Posterior vena cava (tissue), 2 donors: ENCODE measurements at places on chromosomes 3 and 15. TPM values are rescaled to one million over a fixed set of nuclear protein-coding genes. Genes with fewer than 3 reads are reported as not detected.

DNA sequence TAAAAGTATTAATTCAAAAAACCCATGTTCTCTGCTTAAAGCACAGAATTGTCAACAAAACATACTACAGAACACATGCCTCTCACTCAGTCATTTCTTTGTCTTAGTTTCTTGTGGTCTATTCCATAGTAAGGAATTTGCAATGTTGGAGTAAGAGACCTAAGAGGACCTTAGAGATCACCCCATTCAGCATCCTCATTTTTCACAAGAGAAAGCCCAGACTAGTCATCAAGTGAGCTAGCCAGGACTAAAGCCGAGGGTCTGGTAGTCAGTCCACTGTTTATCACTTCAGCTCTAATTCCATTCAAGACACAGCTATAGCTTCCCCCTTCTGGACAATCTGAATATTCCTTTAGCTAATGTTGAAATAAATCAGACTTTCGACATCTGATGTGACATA is 601.1 kb downstream of the FHIT start:
- no peak for DNase-seq

Gene MKRN3
- not detected for total RNA-seq

Gene RAB6B
- 6.9 TPM for total RNA-seq

GRCh38 chr3:151109286-151109800 is 23.9 kb downstream of the MED12L start:
- no peak for DNase-seq

- no peak for DNase-seq
Measured at GRCh38 chr3:114284644-114285043, 9.2 kb upstream of the TIGIT start.

DNA sequence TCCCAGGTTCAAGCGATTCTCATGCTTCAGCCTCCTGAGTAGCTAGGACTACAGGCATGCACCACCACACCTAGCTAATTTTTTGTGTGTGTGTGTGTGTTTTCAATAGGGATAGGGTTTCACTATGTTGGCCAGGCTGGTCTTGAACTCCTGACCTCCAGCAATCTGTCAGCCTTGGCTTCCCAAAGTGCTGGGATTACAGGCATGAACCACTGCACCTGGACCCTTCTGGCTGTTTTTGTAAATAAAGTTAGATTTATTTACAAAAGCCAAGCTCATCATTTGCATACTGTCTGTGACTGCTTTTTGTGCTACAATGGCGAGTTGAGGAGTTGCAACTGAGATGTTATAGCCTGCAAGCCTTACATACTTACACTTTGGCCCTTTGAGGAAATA is 28.6 kb upstream of the IL16 start:
- DNase-seq = no peak

DNA sequence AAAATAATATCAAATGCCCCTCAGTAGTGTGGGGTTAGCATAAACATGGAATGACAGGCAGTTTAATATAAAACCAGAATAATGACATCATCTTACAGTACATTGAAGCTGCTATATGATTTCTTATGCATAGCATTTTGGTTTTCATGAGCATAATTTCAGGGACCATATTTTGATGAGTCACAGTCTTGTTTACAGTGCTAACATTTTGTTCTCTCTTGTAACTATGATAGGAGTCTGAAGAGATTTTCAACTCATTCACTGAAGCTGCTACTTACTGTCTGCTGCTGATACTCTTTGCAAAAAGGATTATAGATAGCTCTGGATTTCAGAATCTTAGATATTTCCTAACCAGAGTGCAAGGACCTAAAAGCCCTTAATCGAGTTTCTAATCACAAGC is 92.6 kb upstream of the CCDC54 start:
- no peak for DNase-seq

Gene CYP8B1
- total RNA-seq = 0.10 TPM

GRCh38 chr15:40306371-40306770 is 1.4 kb downstream of the PLCB2 start:
- DNase-seq = peak; percentile 41

DNA sequence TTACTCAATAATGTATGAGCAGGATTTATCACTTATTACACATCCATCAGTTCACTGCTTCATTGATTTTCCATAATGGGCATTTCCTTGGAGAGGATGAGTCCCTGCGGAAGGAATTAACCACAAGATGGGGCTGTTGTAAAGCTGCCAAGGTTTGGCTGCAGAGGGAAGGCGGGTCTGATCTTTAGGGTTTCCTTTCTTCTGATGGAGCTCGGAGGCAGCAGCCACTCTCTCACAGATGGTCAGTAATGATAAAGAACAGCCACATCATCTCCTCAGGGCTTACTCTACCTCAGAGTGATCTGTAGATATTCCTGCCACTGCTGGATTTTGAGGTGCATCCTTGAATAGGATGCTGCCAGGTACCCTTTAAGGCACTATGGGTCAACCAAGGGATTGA is 115.2 kb downstream of the USP13 start:
- DNase-seq = no peak

Gene RPUSD2
- total RNA-seq = 5.0 TPM

DNA sequence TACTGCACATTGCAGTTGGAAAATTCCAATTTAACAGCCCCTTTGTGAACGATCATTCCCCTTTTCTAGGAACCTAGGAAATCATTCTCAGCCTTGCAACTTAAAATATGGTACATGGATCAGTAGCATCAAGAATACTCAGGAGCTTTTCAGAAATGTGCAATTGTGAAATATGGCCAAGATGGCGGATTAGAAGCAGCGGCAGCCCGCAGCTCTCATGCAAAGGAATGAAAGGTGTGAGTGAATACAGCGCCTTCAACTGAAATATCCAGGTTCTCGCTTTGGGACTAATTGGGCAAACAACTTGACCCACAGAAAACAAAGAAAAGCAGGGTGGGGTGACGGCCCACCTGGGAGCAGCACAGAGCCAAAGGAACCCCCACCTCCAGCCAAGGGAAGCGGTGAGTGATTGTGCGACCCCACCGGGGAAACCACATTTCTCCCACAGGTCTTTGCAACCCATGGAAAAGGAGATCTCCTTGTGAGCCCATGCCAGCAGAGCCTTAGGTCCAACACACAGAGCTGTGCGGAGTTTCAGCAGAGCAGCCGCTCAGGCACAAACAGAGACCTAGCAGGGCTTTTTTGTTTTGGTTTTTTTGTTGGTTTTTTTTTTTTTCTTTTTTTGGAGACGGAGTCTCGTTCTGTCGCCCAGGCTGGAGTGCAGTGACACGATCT is 7.6 kb upstream of the AVEN start:
- DNase-seq = no peak

DNA sequence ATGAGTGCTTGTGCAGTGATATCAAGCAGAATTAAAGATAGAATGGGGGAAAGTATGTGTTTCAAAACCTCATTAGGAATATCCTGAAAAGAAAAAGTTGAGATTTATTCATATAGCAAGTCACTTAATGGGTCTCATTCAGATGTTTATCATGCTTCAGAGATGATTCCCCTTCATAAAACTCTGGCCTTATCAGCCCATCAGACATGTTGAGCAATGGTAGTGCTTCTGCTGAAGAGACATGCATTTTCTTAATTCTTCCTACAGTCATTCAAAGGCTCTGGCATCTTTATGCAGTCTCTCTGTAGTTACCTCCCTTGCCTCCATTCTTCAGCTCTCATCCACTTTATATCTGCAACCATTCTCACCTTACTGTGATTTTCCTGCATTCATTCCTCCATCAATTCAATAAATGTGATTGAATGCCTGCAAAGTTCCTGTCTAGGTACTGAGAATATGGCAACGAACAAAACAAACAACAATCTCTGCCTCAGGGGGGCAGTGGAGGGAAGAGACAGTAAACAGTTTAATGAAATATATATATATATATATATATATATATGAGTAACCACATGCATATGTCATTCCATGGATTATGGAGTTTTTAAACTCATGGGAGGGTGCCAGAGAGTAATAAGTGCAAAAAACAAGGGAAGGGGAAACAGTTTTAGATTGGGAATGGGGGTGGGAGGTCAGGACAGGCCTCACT is 138.5 kb downstream of the NECTIN3 start:
- DNase-seq = no peak

Gene DUOX2
- total RNA-seq = 0.57 TPM

GRCh38 chr3:38722781-38723568 is 73.5 kb upstream of the SCN5A start:
- DNase-seq = no peak

DNA sequence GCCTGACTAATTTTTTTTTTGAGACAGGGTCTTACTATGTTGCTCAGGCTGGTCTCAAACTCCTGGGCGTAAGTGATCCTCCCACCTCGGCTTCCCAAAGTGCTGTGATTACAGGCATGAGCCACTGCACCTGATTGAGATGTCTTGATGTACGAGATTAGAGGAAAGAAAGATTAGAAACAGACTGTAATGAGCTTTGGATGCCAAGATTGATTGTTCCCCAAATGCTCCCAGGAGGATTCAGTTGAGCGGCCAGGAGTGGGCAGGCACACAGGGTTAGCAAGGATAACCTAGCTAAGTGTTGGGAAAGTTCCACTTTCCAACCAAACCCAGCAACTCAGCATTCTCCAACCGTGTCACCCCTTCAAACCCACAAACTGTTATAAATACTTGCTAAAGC is 63.7 kb downstream of the SRGAP3 start:
- no peak for DNase-seq

DNA sequence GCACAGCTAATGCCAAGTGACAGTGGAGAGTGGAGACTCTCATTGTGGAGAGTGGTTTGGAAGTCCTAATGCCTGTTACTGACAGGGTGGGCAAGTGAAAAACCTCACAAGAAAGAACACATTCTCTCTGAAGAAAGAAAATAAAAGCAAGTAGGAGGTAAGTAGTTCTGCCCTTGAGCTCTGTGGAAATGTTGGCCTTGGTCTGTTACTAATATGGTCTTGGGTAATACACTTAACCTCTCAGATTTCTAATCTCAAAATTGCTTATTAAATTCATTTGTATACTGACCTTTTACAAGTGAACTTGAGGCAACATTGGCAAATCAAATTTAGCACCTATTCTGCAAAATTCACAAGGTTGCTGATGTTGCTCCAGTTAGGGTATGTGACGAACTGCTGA is 291.6 kb upstream of the CBLB start:
- no peak for DNase-seq

GRCh38 chr15:89365462-89366065 is 30.9 kb upstream of the POLG start:
- no peak for DNase-seq

DNA sequence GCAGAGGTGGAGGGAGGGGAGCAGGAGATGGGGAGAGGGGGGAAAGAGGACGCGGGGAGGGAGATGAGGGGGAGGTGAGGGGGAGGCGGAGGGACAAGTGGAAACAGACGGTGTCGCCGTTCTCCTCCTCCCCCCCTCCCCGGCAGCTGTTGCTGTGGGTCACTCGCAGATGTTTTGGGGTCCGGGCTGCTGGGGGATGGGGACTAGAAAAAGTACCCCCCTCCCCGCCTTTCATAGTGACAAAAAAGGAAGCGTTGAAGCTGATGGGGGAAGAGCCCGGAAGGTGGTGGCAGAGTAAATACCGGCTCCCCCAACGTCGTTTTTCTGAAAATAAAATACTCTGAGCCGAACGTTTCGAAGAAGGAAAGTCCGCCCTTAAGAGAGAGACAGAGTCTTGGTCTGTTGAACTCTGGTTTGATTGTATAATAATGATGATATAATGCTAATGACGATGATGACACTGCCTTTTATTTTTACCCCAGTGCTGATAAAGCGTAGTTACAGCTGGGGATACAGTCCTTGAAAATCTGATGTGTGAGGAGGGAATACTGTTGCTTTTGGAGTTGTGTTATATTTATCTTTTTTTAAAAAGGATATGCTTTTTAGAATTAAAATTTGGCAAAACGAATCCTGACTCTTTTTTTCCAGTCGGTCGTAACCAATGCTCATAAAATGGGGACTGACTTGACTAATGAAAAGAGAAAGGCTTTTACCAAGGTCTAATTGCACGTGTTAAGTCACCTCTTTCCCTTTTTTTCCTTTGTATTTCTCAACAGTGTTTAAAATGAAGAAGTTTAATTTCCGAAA is 993 bp downstream of the STXBP5L start:
- peak; percentile 59 for DNase-seq

Gene CFAP20DC
- not detected for total RNA-seq

- no peak for DNase-seq
Measured at GRCh38 chr15:89837134-89837829, 22.6 kb upstream of the ANPEP start.

Gene LHFPL4
- total RNA-seq = not detected

GRCh38 chr3:10552631-10552943 is 47.2 kb upstream of the ATP2B2 start:
- no peak for DNase-seq

GRCh38 chr3:138670407-138670806 is 61.8 kb downstream of the FAIM start:
- DNase-seq = no peak

Gene CTXN2
- not detected for total RNA-seq

GRCh38 chr3:128343287-128344051 is 123.2 kb downstream of the DNAJB8 start:
- DNase-seq = no peak

GRCh38 chr15:38562278-38562677 is 2.3 kb downstream of the RASGRP1 start:
- no peak for DNase-seq

Gene ARL6IP5
- total RNA-seq = 153 TPM

DNA sequence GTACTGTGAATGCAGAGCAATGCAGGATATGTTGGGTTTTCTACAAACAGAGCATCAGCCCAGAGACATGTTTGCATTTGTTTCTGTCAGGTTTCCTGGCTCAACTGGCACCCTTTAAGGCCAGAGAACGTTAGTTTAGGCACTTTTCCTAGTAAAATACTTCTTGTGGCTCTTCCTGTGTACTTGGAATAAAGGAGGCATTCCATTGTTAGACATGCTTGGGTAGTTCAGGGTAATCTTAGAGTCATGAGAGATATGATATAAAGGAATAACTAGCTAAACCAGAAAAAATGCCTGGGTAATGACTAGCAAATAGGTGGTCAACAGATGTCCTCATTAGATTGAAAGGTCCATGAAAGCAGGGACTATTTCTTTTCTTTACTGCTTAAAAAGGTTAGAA is 60.4 kb upstream of the RBM5 start:
- no peak for DNase-seq

DNA sequence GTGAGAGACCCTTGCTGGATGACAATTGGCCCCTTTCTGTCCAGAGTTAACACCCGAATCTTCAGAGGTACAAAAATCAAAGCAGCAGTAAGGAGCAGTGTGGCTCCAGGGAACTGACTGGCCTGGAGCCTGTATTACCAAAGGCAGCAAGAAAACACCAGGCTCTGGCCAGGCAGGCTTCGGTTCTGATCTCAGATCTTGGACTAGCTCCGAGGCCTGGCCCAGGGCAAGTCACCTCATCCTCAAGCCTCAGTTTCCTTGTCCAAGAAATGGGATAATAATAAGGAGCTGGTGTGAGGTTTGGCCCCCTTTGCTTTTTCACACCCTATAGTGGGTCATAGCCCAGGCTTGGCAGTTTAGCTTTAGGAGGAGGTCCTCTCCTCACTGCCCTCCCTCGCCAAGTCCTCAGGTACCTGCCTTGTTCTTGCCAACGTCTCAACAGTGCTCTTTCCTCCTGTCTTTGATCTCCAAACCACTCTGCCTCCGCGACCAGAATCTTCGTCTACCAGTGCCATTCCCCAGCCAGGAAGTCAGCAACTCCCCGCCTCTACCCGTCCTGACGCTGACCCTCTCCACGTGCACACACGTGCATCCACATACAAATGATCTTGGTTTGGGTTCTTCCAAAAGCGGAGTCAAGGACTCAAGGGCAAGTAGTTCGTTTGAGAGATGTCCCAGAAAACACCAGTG is 82.6 kb upstream of the TLE3 start:
- peak; percentile 61 for DNase-seq

Gene MYZAP
- total RNA-seq = 6.2 TPM

GRCh38 chr3:12994607-12995388 is 78.4 kb downstream of the IQSEC1 start:
- peak; percentile 96 for DNase-seq
